ENCODE measurements at places on chromosomes 16 and 17. TPM values are rescaled to one million over a fixed set of nuclear protein-coding genes. Genes with fewer than 3 reads are reported as not detected.

SLC16A5 gene
- total RNA-seq, result 9.1 TPM

TMIGD1 gene
- not detected for total RNA-seq

TERF2IP gene
- total RNA-seq, result 78.6 TPM

NPIPB8 gene
- total RNA-seq, result 1.1 TPM

RHBDL1 gene
- total RNA-seq, result 1.7 TPM

MT1G gene
- 5.0 TPM for total RNA-seq

VWA3A gene
- 0.42 TPM for total RNA-seq

HOXB7 gene
- total RNA-seq, result 0.80 TPM

PYY gene
- not detected for total RNA-seq

ZNF821 gene
- total RNA-seq, result 5.7 TPM

ITGAD gene
- total RNA-seq, result 0.28 TPM
